ENCODE measurements at places on chromosomes 2 and 18. TPM values are rescaled to one million over a fixed set of nuclear protein-coding genes. Genes with fewer than 3 reads are reported as not detected.

Gene NFE2L2
- 8.6 TPM for total RNA-seq

Gene HOXD3
- not detected for total RNA-seq

Gene HOXD4
- not detected for total RNA-seq

Gene ACOXL
- not detected for total RNA-seq

Gene GAL3ST2
- total RNA-seq = 0.41 TPM

Gene PDE1A
- 51.0 TPM for total RNA-seq

Gene ARL6IP6
- 59.5 TPM for total RNA-seq

Gene PCARE
- total RNA-seq = not detected

Gene RBM45
- 26.1 TPM for total RNA-seq

Gene ADAM23
- 20.0 TPM for total RNA-seq

Gene ZAP70
- 0.82 TPM for total RNA-seq

Gene IL1RN
- not detected for total RNA-seq

Data from frontal cortex (tissue), 4 donors.